ENCODE measurements at places on chromosomes 16 and 17.

- DNase-seq: peak; percentile 8
Observed at GRCh38 chr16:50497592-50497991, 50.6 kb upstream of the NKD1 start.

GRCh38 chr16:73531021-73531420 is 483.1 kb upstream of the ZFHX3 start:
- no peak for DNase-seq

DNA sequence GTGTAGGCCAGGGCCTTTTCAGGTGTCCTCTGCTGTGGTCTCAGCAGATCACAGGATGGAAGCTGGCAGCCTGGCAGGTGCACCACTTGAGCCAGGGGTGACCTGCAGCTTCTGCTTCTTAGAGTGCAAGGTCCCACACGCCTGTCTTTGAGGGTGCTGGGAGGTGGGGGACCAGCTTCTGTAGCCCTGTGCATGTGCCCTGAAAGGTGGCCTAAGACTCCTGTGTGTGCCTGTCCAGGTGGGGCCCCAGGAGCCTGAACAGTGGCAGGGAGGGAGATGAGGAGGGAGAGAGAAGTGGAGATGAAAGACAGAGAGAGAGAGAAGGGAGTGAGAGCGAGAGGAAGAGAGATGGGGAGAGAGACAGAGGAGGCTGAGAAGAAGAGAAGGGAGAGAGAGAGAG is 46.2 kb downstream of the LGALS9 start:
- DNase-seq: no peak

GRCh38 chr16:31036691-31037090 is 3.3 kb downstream of the STX4 start:
- DNase-seq: no peak

- no peak for DNase-seq
Observed at GRCh38 chr16:4519274-4520058, 19.1 kb downstream of the CDIP1 start.

DNA sequence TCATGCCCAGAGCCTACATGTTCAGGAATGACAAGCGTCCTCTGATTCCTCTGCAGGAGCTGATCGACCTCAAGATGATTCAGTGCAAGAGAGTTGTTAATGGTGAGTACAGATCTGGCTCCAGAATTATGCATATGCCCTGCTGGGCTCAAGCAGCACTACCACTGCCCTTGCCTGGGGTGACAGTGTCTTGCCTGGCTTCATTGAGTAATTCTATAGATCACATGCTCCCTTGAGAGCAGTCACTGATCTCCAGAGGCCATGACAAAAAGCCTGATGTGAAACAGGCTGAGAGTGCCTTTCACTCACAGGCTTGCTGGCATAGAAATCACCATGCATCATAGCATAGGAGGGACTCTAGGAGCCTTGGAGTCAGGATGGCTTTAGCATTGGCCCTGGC is 26.4 kb downstream of the DUS2 start:
- no peak for DNase-seq

DNA sequence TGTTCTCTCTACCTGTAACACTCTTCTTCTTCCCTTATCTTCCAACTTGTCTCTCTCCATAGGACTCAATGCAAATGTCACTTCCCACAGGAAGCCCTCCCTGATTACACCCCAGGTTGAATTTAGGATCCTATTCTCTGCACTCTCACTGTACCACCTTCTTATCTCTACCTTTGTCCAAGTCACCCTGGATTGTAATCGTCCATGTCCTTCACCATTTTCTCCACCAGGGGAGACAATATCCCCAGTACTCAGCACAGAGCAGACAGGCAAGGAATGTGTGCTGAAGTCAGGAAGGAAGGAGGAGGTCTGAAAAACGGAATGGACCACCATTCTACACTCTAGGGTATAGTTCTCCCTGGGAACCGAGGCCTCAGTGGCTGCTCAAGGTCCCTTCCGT is 14.2 kb downstream of the C16orf82 start:
- no peak for DNase-seq

DNA sequence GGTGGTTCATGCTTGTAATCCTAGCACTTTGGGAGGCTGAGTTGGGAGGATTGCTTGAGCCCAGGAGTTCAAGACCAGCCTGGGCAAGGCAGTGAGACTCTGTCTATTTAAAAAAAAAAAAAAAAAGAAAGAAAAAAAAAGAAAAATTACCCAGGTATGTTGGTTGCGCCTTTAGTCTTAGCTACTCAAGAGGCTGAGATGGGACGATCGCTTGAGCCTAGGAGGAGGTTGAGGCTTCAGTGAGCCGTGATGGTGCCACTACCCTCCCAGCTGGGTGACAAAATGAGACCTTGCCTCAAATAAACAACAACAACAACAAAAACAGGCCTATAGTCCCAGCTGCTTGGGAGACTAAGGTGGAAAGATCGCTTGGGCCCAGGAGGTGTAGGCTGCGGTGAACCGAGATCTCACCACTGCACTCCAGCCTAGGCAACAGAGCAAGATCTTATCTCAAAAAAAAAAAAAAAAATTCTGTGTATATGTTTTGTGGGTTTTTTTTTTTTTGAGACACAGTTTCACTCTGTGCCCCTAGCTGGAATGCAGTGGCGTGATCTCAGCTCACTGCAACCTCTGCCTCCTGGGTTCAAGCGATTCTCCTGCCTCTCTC is 12.5 kb upstream of the ANKRD40CL start:
- no peak for DNase-seq

DNA sequence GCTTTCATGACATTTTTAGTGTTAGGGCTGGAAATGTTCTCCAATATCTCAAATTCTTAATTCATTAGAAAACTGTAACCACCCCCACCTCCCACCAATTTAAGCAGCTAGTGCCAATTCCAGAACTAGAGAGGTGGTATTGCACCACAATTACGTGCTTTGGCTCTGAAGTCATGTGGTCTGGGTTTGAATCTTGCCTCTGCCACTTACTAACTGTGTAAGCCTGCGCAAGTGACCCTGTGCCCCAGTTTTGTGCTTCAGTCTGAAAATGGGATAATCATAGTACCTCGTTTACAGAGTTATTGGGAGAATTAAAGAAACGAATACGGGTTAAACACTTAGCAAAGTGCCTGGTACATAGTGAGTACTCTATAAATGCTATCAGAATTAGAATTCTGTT is 14.2 kb upstream of the MPHOSPH6 start:
- no peak for DNase-seq
